ENCODE measurements at places on chromosomes 16 and 17. TPM values are rescaled to one million over a fixed set of nuclear protein-coding genes. Genes with fewer than 3 reads are reported as not detected.

IL4R gene
- total RNA-seq = 235 TPM

- H3K4me1 ChIP-seq = peaks cover 15% of the 10 kb centered on the region
- H3K27ac ChIP-seq = no peak overlapping the region
- no peak for DNase-seq
- no peak overlapping the region for H3K4me3 ChIP-seq
These were observed 15.7 kb upstream of the DHX8 start for GRCh38 chr17:43467981-43468581.

- H3K27me3 ChIP-seq = peaks cover 48% of the 10 kb centered on the region
- H3K36me3 ChIP-seq = no peaks in the 10 kb centered on the region
- H3K27ac ChIP-seq = peak overlapping the region; percentile 73
- DNase-seq = no peak
- no peak overlapping the region for H3K4me3 ChIP-seq
These were observed 5.1 kb downstream of the C1QTNF8 start for GRCh38 chr16:1090620-1091587.

DNA sequence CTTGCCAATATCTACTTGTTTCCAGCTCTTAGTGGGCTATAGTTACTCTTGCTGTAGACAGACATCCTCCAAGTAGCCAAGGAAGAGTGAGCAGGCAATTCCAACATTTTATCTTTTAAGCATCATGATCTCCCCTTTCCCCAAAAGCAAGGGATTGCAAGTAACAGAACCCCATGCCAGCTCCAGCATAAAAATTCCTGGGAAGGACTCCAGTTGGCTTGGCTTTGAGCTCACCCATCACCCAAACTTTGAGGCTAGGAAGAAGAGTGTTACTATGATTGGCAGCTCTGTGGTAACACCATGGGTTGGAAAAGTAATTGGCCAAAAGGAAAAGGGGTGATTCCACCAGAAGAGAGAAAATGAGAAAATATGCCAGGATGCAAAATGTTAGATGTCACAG, 1086.4 kb upstream of the RBFOX1 start:
- no peaks in the 10 kb centered on the region for H3K4me1 ChIP-seq
- H3K4me3 ChIP-seq = no peak overlapping the region
- no peak for DNase-seq

DNA sequence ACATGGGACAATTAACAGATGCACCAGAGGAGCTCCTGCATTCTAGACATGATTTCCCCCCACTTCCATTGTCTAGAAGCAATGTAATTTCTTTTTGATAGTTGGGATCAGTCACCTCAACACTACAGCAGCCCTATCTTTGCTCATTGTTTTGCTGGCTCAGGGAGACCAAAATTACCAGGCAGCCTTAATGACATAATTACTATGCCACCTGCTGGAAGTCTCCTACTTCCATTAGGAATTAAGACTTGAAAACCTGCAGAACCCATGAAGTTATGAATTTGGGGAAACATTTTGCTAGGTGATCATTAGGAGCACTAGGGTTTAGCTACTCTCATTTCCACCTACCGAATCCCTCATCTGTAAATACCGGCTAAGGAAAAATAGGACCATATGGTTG, 312.0 kb upstream of the CA10 start:
- H3K27ac ChIP-seq = no peak overlapping the region
- H3K4me3 ChIP-seq = no peak overlapping the region
- no peaks in the 10 kb centered on the region for H3K4me1 ChIP-seq
- H3K27me3 ChIP-seq = no peaks in the 10 kb centered on the region
- no peaks in the 10 kb centered on the region for H3K36me3 ChIP-seq
- no peak for DNase-seq

- H3K27ac ChIP-seq = peak overlapping the region; percentile 93
- peaks cover 12% of the 10 kb centered on the region for H3K4me1 ChIP-seq
- H3K27me3 ChIP-seq = no peaks in the 10 kb centered on the region
- peaks cover 14% of the 10 kb centered on the region for H3K36me3 ChIP-seq
- peak; percentile 78 for DNase-seq
- no peak overlapping the region for H3K4me3 ChIP-seq
These were observed 23.1 kb downstream of the STAT5A start for GRCh38 chr17:42311240-42312034.

- H3K27ac ChIP-seq = no peak overlapping the region
- H3K4me1 ChIP-seq = peaks cover 40% of the 10 kb centered on the region
- H3K27me3 ChIP-seq = no peaks in the 10 kb centered on the region
- DNase-seq = no peak
- no peak overlapping the region for H3K4me3 ChIP-seq
These were observed 2.4 kb downstream of the NAGLU start for GRCh38 chr17:42538482-42538881.

DNA sequence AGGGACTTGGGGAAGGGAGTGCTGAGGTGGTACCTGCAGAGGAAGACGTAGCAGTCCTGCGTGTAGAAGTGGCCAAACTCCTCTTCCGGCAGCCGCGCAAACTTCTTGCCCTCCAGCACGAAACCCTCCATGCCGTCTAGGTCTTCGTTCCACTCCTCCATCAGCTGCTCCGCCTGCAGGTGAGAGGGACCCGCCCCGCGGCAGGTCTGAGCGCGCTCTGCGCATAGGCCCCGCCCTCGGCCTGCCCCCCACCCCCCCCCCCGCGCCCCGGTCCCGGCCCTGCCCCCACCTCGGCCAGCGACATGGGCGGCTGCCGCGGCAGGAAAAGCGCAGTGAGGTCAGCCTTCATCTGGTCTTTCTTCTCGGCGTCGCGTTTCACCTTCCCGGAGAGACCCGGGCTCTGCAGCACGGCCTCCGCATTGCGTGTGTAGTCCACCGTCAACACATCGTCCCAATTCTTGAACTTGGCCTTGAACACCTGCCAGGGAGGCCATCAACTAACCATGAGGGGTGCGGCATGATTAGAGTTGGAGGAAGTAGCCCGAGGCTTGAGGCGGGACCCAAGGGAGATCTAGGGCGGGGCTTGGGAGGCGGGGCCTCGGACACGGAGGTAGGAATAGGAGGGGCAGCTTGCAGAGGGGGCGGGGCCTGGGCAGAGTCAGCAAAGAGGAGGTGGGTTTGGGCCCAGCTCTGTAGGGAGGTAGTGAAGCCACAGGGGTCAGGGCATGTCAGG, 11.5 kb downstream of the FLII start:
- peak overlapping the region; percentile 59 for H3K27ac ChIP-seq
- H3K4me3 ChIP-seq = peak overlapping the region; percentile 21
- H3K4me1 ChIP-seq = peaks cover 3% of the 10 kb centered on the region
- DNase-seq = peak; percentile 93

GRCh38 chr17:41658846-41659245, 29.8 kb upstream of the EIF1 start:
- H3K4me1 ChIP-seq = peaks cover 53% of the 10 kb centered on the region
- H3K27ac ChIP-seq = peak overlapping the region; percentile 95
- no peaks in the 10 kb centered on the region for H3K36me3 ChIP-seq

GRCh38 chr16:55836158-55836611, 3.3 kb upstream of the CES1 start:
- no peaks in the 10 kb centered on the region for H3K36me3 ChIP-seq
- H3K4me3 ChIP-seq = no peak overlapping the region
- no peak for DNase-seq
- H3K27me3 ChIP-seq = no peaks in the 10 kb centered on the region

- H3K27me3 ChIP-seq = no peaks in the 10 kb centered on the region
- peaks cover 18% of the 10 kb centered on the region for H3K4me1 ChIP-seq
- no peaks in the 10 kb centered on the region for H3K36me3 ChIP-seq
- peak overlapping the region; percentile 83 for H3K27ac ChIP-seq
- no peak overlapping the region for H3K4me3 ChIP-seq
These were observed 79.5 kb downstream of the WIPI1 start for GRCh38 chr17:68377771-68378267.

Measured in transverse colon (tissue), 4 donors.